Cerebellum (tissue), 4 donors: ENCODE measurements at places on chromosomes 12 and 14.

DNA sequence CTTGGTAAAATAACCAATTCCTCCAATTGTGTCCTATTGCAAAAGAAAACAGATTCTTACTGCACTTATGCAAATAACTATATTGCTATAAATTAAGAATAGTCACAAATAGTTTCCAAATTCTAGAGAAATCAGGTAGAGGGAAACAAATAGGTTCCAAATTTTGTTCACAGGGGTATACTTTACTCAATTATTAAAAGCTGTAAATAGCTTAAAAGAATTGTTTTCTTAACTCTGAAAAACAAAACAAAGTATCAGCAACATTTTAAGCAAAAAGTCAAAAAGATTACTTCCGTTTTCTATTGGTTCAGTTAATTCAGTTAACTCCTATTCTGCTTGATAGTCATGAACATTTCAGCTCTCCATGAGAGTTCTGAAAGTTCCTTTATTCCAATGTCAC, 85.6 kb upstream of the PPP4R3A start:
- no peak for DNase-seq

- DNase-seq: no peak
These were observed 255.1 kb upstream of the KRR1 start for GRCh38 chr12:75766263-75767160.

GRCh38 chr12:26435069-26435404, 239.7 kb downstream of the SSPN start:
- no peak for DNase-seq

- DNase-seq: no peak
These were observed 502 bp downstream of the MPHOSPH9 start for GRCh38 chr12:123232472-123232806.

GRCh38 chr14:100738704-100739131, 12.0 kb downstream of the DLK1 start:
- no peak for DNase-seq

DNA sequence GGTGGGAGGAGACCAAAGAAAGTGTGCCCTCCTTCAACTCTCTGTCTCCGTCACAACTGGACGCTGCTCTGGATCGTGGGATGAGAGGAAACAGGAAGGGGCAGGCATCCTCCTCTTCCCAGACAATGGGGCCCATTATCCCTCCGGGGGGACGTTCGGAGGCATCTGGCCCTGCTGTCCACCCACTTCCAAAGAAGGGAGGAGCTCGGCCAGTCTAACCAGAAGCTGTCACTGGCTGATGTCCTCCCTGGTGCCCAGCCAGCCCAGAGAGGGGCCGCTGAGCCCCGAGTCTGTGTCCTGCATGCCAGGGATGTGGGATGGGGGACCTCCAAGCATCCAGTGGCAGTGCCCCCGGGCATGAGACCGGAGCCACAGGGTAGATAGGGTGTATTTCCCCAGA, 39.8 kb upstream of the MEG3 start:
- DNase-seq: no peak

DNA sequence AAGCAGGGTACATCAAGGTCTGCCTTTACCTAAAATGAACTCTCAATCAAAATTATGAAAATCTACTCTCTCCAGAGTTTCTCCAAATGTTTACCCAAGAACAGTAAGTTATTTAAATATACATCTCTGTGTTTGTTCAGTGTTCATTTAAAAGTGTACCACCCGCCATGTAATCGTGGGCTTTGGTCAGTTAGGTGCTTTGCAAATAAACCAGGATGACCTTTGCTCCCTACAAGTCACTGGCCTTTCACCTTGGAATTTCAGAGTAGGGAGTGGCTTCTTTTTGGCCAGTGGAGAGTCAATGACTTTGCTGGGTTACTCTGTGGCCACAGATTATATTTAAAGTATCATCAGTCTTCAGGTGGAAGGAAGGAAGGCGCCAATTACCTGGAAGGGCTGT, 74.6 kb upstream of the PTPRB start:
- DNase-seq: no peak

DNA sequence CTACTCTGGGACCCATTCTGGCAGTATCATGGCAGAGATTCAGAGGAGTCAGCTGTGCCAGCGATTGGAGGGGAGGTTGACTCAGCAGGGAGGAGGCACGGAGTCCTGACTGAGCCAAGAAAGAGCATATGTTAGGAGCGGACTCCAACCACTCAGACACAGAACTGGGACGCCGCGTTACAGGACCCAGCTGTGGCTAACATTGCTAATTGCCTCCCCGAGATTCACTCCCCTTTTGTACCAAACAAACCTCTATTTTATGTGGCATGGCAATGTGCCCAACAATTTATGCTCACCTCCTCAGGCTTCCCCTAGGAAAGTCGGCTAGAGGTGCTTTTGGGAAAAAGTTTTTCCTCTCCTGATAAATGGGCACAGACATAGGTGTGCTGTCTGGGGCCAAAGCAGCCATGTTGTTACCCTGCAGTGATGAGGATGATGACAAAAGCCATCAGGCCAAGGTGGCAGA, 15.2 kb upstream of the CLIP1 start:
- DNase-seq: peak; percentile 87

DNA sequence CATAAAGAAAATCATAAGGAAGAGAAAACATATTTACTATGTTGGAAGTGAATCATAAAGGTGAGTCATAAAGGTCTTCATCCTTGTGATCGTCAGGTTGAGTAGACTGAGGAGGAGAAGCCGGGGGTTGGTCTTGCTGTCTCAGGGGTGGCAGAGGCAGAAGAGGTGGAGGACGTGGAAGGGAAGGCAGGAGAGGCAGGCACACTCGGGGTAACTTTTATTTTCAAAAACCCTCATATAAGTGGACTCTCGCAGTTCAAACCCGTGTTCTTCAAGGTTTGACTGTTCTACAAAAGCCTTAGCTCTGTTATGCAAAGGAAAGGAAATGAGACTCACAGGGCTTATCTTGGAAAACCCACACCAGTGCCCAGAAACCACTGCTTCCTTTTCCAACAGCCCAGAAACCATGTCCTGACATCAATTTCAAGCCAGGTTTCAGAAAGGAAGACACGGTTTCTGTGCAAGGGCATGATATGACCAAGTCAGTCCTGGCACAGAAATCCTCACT, 14.0 kb downstream of the SMCO2 start:
- DNase-seq: no peak

GRCh38 chr14:72614365-72614764, 279.5 kb downstream of the DPF3 start:
- DNase-seq: no peak

DNA sequence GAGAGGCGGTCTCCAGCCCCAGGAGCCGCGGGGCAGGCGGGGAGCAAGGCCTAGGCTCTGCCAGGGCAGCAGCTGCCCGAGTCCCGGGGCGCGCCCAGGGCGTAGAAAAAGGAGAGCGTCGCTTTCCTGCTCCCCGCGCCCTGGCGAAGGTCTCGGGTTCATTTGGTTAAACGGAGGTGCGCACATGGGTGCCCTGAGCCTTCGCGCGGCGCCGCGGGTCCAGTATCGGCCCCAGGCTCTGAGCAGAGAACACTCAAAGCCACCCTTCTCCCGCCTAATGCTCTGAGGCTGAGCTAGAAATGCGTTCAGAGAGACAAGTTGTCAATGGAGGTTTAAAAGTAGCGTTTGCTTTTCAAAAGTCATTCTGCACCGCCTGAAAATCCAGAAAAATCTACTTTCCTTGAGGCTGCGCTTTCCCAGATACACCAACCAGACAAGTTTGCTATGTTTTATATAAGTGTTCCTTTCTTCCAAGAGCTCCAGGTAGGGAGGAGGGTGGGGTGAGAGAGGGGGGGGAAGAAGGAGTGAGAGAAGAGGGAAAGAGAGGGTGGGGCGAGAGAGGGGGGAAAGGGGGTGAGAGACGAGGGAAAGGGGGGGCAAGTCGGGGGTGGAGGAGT, 1.5 kb downstream of the TMEM132C start:
- DNase-seq: no peak

GRCh38 chr14:40402957-40403356, 970.7 kb upstream of the FBXO33 start:
- DNase-seq: no peak

DNA sequence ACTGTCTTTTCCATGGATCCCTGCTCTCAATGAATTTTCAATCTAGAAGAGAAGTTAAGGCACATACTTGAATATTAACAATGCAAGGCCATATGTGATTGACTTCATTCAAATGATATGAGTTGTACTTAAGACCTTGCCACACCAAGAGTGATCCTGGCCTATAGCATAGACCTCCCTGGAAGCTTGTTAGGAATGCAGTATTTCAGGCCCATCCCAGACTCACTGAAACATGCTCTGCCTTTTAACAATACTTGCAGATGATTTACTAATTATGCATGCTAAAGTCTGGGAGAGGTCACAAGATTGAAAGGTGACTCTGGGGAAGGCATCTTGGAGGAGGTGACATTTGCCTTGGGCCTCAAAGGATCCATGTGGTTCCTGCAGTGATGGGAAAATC, 43.2 kb downstream of the RFX4 start:
- no peak for DNase-seq

GRCh38 chr14:46769292-46769691, 117.7 kb upstream of the RPL10L start:
- DNase-seq: no peak

DNA sequence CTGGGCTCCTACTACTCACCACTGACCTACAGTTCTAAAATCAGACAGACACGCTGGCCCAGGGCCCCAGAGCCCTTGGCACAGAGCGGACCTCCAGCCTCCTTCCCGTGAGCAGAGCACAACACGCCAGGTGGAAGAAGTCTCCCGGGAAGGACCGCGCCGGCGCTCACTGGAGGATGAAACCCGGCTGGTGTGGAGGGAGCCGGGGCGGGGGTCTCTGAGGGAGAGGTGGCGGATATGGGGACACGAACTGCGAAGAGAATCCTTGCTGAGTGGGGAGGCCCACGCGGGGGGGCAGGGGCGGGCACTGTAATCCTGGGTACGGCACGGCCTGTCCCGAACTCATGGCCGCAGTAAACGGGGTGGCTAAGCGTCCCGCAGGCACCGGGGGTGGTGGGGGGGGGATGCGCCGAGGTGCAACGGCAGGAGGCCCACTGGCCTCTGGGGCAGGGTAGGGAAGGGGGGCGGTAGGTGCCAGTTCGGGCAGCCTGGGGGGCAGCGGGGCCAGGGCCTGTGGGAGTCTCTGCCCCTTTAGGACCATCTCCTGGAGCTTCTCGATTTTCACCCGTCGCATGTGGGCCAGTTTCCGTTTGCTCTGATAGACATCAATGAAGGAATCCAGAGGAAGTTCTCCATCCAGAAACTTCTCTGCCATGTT, 28.8 kb downstream of the VPS37B start:
- DNase-seq: peak; percentile 63

- DNase-seq: no peak
These were observed 309.4 kb upstream of the DIO3 start for GRCh38 chr14:101251812-101252442.

DNA sequence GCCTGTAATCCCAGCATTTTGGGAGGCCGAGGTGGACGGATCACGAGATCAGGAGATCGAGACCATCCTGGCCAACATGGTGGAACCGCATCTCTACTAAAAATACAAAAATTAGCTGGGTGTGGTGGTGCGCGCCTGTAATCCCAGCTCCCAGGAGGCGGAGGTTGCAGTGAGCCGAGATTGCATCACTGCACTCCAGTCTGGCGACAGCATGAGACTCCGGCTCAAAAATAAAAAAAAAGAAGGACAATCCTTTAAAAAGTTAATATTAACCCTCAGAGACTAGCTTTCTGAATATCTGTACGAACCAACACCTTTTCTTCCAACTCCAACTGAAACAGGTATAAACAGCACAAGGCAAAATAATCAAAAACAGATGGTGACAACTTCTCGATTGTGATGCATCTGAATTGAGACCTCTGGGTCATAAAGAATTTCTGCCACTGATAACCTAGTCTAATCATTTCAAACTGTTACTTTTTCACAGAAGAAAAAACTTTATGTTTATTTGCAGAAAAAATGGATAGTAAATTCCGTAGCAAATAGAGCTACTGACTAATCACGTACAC, 27.8 kb downstream of the CLIP1 start:
- no peak for DNase-seq

- DNase-seq: no peak
These were observed 153.7 kb downstream of the PCNX1 start for GRCh38 chr14:71060825-71061455.

DNA sequence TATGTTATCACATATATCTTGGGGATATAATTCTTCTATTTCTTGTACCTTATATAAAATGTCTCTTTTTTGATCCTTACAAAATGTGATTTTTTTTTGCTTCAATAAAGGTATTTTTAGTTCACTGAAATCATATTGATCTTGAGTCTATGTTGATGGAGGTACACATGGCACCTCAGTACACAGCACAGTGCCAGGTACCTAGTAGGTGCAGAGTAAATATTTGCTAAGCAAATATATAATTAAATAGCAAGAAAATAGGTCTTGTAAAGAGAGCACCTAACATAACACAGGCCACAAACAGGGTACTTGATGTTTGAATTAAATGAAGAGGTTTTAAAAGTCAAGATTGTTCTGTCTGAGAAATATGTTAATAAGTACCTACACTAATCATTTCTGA, 69.7 kb downstream of the CIT start:
- DNase-seq: no peak

DNA sequence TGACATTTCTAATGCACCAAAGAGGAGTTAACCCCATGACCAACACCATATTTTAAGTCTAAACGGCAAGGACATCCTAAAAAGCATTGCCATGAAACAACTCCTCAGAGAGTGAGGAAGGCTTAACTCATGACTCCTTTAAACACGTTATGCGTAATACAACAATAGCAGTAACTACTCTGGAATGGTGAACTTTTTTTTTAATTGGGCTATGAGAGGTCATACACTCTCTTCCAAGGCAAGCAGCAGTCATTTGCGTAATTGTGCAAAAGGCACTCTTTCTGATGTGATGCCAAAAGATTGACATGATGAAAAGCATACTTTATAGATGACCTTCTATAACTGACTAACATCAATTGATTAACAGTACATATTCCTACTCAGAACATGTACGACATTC, 39.4 kb downstream of the RHOJ start:
- DNase-seq: no peak

- no peak for DNase-seq
These were observed 29.9 kb downstream of the GPHB5 start for GRCh38 chr14:63288853-63289252.

- peak; percentile 4 for DNase-seq
These were observed 661.7 kb downstream of the VRK1 start for GRCh38 chr14:97458661-97459579.

- peak; percentile 67 for DNase-seq
These were observed 14.8 kb upstream of the PPP1R1A start for GRCh38 chr12:54603173-54603814.

- DNase-seq: no peak
These were observed 119.2 kb upstream of the EVL start for GRCh38 chr14:99945732-99946651.

GRCh38 chr14:92258934-92259333, 64.0 kb upstream of the SLC24A4 start:
- DNase-seq: no peak

DNA sequence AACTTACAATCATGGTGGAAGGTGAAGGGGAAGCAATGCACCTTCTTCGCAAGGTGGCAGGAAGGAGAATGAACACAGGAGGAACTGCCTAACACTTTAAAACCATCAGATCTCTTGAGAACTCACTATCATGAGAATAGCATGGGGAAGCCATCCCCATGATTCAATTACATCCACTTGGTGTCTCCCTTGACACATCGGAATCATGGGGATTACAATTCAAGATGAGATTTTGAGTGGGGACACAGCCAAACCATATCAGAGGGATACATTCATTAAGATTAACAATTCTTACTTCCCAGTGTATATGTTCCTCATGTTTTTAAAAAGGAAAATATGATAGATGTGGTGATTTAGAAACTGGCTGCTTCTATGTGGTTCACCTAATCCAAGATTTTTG, 117.9 kb downstream of the PDE3A start:
- no peak for DNase-seq

GRCh38 chr12:20494851-20495250, 126.5 kb downstream of the PDE3A start:
- no peak for DNase-seq

GRCh38 chr14:84065811-84066210, 1464.1 kb upstream of the FLRT2 start:
- DNase-seq: no peak
